ENCODE measurements at places on chromosomes 6 and 20.

- no peaks in the 10 kb centered on the region for H3K4me1 ChIP-seq
- no peak overlapping the region for H3K4me3 ChIP-seq
- no peaks in the 10 kb centered on the region for H3K27me3 ChIP-seq
- H3K36me3 ChIP-seq: no peaks in the 10 kb centered on the region
- DNase-seq: no peak
Observed at GRCh38 chr6:121614115-121614514, 178.7 kb downstream of the GJA1 start.

DNA sequence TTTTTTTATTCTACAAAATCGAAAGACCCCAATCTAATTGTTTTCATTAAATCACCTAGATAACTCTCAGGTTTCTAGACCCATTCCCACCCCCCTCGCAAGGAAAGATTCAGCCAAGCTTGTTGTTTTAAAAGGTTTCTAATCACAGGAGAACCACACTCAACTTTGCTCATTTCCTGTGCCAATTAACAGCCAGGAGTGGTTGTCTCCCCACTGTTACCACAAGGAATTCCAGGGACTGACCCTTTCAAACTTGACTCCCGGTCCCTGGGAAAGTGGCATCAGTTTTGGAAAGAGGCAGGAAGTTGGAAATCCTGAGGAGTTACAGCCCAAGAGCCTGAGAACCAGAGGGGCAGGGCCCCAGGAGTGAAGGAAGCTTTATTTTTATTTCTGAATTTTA is 561.3 kb upstream of the JAG1 start:
- H3K27ac ChIP-seq: no peak overlapping the region
- H3K36me3 ChIP-seq: no peaks in the 10 kb centered on the region
- no peaks in the 10 kb centered on the region for H3K27me3 ChIP-seq

- H3K36me3 ChIP-seq: no peaks in the 10 kb centered on the region
- no peak for DNase-seq
- H3K27me3 ChIP-seq: no peaks in the 10 kb centered on the region
- no peak overlapping the region for H3K4me3 ChIP-seq
- no peak overlapping the region for H3K27ac ChIP-seq
- H3K4me1 ChIP-seq: no peaks in the 10 kb centered on the region
Observed at GRCh38 chr6:131065824-131066171, 2.8 kb upstream of the EPB41L2 start.

GRCh38 chr6:154615483-154616025 is 105.1 kb upstream of the CNKSR3 start:
- H3K27me3 ChIP-seq: no peaks in the 10 kb centered on the region
- DNase-seq: peak; percentile 58
- no peaks in the 10 kb centered on the region for H3K36me3 ChIP-seq
- H3K4me3 ChIP-seq: peak overlapping the region; percentile 8

- H3K36me3 ChIP-seq: no peaks in the 10 kb centered on the region
- H3K4me1 ChIP-seq: no peaks in the 10 kb centered on the region
- no peaks in the 10 kb centered on the region for H3K27me3 ChIP-seq
- DNase-seq: no peak
Observed at GRCh38 chr20:13661070-13661685, 22.4 kb upstream of the TASP1 start.

- no peaks in the 10 kb centered on the region for H3K27me3 ChIP-seq
- H3K4me1 ChIP-seq: no peaks in the 10 kb centered on the region
- no peak for DNase-seq
- no peak overlapping the region for H3K4me3 ChIP-seq
- H3K36me3 ChIP-seq: peaks cover 4% of the 10 kb centered on the region
Observed at GRCh38 chr20:34410336-34410735, 47.3 kb downstream of the ITCH start.

DNA sequence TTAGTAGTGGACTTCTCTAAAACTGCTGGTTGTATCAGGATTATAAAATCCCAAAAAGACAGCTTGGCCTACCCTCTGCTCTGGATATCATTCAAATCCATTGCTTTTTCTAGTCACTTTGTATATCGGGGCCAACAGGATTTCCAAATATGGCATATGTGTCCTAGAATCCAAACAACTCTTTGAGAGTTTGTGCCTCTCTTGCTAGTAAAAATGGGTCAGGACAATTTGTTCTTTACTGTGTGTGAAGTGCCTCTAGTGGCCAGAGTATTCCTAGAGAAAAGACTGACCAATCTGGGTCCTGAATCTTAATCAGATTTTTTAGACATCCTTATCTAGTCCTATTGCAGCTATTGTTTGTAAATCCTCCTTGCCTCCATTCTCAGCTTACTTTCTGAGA is 33.5 kb upstream of the MANEA start:
- no peaks in the 10 kb centered on the region for H3K27me3 ChIP-seq
- no peak for DNase-seq
- no peaks in the 10 kb centered on the region for H3K36me3 ChIP-seq
- no peak overlapping the region for H3K4me3 ChIP-seq

DNA sequence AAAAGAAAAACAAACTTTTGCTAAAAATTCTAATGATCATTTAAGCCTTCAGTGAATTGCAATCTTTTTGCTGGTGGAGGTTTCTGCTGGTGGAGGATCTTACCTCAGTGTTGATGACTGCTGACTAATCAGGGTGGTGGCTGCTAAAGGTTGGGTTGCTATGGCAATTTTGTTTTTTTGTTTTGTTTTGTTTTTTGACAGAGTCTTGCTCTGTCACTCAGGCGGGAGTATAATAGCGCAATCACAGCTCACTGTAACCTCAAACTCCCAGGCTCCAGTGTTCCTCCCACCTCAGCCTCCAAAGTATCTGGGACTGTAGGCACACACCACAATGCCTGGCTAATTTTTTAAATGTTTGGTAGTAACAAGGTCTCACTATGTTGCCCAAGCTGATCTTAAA is 94.7 kb downstream of the ANKRD6 start:
- no peak overlapping the region for H3K4me3 ChIP-seq
- DNase-seq: no peak
- H3K27ac ChIP-seq: no peak overlapping the region
- no peaks in the 10 kb centered on the region for H3K27me3 ChIP-seq

DNA sequence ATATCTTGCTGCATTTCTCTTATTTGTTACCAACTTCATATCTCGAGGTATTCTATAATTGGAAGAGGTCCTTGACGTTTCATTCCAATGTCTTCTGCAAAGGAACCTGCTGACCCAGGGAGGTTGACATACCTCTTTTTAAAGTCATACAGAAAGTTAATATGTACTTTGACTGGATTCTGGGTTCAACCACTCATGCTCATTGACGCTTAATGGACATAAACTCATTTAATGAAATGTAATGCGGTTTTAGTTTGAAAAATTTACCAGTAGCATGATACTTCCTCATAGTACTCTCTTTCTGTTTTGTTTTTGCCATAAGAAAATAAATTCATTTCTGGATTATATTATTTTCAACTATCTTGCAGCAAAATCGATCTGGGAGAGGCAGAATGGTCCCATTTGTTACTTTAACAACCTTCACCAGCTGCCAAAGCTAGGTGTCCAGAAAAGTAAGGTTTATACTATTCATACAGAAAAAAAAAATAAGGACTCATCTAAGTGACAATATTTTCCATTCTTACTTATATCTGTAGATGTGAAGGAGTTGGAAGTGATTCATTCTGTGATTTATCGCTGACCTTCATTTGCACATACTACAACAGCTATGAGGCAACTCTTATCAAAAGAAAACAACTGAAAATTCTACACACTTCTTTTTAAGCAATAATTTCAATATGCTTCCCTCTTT is 101.6 kb downstream of the ATXN1 start:
- DNase-seq: no peak
- no peaks in the 10 kb centered on the region for H3K4me1 ChIP-seq
- no peaks in the 10 kb centered on the region for H3K36me3 ChIP-seq
- no peak overlapping the region for H3K4me3 ChIP-seq

DNA sequence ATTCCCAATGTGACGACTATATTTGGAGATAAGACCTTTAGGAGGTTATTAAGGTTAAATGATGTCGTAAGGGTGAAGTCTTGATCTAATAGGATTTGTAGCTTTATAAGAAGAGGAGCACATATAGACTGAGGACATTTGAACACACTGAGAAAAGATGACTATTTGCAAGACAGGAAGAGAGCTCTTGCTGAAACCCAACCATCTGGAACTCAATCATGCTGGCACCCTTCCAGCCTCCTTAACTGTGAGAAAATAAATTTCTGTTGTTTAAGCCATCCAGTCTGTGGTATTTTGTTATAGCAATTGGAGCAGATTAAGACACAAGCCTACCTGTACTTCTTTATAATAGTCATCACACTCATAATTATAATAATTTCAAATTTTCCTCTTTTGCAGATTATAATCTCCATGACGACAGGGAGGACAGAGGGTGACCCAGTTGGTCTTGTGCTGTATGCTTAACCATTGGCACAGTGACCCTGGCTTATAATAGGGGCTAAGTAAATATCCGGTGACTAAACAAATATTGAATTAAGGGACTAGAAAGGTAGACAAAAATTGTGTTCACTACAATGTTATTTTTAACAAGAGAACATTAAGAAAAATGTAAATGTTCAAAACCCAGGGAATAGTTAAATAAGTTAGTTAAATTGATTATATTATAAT is 206.4 kb upstream of the HDDC2 start:
- no peaks in the 10 kb centered on the region for H3K36me3 ChIP-seq
- no peak overlapping the region for H3K27ac ChIP-seq
- H3K4me1 ChIP-seq: no peaks in the 10 kb centered on the region
- no peaks in the 10 kb centered on the region for H3K27me3 ChIP-seq

GRCh38 chr6:42498473-42499128 is 46.9 kb upstream of the TRERF1 start:
- H3K4me3 ChIP-seq: no peak overlapping the region
- H3K27ac ChIP-seq: no peak overlapping the region
- no peaks in the 10 kb centered on the region for H3K36me3 ChIP-seq
- no peaks in the 10 kb centered on the region for H3K4me1 ChIP-seq

DNA sequence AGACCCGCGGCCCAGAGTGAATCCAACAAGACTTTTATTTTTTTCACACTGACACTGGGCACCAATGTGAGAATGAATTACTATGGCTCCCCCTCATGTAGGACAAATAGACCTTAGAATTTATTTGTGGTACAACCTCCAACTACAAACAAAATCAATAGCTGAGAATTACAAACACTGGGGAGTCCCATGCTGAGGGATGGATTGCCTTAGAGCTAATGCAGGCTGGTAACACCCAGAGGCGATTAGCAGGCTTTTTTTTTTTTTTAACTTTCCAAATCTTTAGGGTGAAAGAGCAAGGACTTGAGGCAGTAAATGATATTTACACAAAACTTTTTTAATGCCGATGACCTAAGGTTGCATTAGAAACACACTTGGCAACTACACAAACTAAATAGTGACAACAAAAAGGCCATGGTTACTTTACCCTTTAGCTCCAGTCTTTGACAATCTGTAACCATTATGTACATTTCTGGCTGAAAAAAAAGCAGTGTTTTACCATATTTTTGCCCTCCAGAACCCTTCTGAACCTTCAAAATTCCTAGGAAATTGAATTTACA is 21.8 kb downstream of the SAYSD1 start:
- no peaks in the 10 kb centered on the region for H3K27me3 ChIP-seq
- no peak for DNase-seq
- H3K36me3 ChIP-seq: no peaks in the 10 kb centered on the region
- no peaks in the 10 kb centered on the region for H3K4me1 ChIP-seq
- no peak overlapping the region for H3K4me3 ChIP-seq

All from breast epithelium (tissue), 4 donors.